ENCODE measurements at places on chromosomes 5 and 9.

DNA sequence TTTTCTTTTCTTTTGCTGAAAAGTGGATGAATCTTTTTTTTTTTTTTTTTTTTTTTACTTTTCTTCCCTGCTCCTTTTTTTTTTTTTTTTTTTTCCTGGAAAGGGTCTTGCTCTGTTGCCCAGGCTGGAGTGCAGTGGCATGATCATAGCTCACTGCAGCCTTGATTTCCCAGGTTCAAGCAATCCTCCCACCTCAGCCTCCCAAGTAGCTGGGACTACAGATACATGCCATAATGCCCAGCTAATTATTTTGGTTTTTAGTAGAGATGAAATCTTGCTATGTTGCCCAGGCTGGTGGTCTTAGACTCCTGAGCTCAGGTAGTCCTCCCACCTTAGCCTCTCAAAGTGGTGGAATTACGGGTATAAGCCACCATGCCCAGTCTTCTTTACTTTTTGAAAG is 20.9 kb downstream of the HSD17B4 start:
- no peak for DNase-seq

DNA sequence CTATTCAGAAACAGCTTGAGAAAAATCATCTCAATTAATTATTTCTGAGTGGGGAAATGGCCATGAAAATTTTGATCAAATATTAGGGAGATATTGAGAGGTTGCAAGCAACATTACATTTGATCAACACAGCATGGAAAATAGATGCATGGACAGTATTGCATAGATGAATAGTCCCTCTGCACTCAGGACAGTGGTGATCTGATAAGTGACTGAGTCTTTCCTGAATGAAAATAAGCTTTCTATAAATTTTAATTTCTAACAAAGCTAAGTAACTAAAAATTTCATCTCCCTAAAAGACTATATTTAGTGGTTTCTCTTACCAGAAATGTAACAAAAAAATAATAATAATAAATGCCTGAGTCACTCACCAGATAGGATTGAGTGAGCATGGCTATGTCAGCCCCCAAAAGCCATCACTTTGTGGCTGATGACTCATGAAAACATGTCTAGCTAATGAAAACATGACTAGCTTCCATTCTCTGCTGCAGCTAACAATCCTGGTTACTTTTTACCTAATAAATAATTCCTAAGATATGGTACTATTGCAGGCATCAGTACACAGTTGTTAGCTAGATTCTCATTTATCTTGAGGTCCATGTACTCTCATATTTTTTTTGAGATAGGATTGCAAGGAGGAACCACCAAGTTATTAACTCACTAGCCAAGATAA is 1294.8 kb upstream of the ACO1 start:
- no peak for DNase-seq

GRCh38 chr5:147303251-147303650 is 68.4 kb downstream of the STK32A start:
- no peak for DNase-seq

DNA sequence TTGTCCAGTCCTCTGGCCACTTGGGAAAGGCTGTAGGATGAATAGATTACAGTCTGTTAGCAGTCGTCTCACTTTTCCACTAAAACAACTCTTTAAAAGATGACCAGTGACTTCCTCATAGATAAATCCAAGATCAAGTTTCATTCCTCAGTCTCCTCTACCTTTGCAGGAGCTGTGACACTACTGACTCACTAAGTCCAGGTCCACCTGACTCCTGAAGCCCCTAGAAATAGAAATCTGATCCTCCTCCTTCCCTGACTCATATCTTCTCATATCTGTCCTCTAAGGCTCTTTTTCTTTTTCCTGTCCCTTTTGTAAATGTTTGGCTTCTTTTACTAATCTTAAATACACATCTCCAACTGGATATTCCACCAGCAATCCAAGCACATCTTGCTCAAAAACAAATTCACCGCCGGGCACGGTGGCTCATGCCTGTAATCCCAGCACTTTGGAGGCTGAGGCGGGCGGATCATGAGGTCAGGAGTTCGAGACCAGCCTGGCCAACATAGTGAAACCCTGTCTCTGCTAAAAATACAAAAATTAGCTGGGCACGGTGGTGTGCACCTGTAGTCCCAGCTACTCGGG is 2.6 kb downstream of the CCDC125 start:
- DNase-seq, result no peak

GRCh38 chr9:126611193-126611591 is 2.5 kb upstream of the LMX1B start:
- DNase-seq, result no peak

Data from BJ (cell line).